Activated CD4-positive, alpha-beta T cell treated with anti-CD3 and anti-CD28 coated beads, Interleukin-2, amount 10 ng/mL, durations not matched to agents 24 days and 14 days (primary cell): ENCODE measurements at places on chromosomes 12 and 14. TPM values are rescaled to one million over a fixed set of nuclear protein-coding genes. Genes with fewer than 3 reads are reported as not detected.

DNA sequence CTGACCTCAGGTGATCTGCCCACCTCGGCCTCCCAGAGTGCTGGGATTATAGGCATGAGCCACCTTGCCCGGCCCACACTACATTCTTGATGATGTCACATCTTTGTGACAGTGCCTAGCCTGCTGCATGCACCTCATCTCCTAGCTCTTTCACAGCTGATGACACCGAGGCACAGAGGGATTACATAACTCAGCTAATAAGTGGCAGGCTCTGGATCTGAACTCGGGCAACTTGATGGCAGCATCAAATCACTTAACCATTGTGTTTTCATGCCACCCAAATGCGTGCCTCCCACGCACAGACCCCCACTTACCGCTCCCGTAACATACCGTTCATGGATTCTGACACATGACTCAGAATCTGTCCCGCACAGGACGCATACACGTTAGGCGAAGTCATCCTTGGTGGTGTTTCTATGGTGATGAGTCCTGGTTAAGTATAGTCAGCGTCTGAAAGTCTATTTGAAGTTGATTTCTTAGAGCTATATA, 7.4 kb downstream of the TMEM120B start:
- H3K27ac ChIP-seq: no peak overlapping the region
- no peak for DNase-seq
- H3K36me3 ChIP-seq: peaks cover 5% of the 10 kb centered on the region

DNA sequence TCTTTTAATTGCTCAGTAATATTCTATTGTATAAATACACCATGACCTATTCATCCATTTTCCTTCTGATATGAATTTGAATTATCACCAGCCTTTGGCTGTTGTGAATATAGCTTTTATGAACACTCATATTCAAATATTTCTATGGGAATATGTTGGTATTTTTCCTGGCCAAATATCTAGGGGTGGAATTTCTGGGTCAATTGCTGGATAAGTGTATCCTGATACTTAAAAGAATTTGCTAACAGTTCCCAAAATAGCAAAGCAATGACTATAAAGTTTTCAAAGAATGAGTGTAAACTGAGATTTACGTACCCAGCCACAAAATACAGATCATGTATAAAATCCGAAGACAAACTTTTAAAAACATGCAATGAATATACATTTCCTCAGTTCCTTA, 148.7 kb upstream of the CLEC14A start:
- no peak for DNase-seq
- H3K4me1 ChIP-seq: no peaks in the 10 kb centered on the region
- no peak overlapping the region for H3K27ac ChIP-seq
- no peak overlapping the region for H3K4me3 ChIP-seq

- no peaks in the 10 kb centered on the region for H3K4me1 ChIP-seq
- H3K27ac ChIP-seq: no peak overlapping the region
- H3K36me3 ChIP-seq: no peaks in the 10 kb centered on the region
- peaks cover 8% of the 10 kb centered on the region for H3K27me3 ChIP-seq
These were observed 92.2 kb downstream of the TBC1D30 start for GRCh38 chr12:64916411-64917261.

DNA sequence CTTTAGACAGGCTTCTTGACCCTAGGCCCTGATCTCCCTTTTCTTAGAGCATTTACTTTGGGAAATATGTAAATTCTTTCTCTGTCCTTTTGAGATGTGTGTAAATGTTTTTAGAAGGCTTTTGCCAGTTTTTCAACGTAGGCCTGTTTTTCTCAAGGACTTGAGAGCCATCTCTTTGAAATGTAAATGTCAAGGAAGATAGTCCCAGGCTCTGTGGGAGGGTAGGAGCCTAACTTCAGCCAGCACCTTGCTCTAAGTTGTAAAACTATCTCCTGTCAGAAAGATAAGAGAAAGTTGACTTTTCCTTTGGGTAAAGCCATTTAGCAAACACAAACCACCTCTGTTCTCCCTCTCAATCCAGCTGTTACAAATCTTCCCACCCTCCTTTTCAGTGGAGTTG, 219.8 kb downstream of the RPS29 start:
- H3K27me3 ChIP-seq: no peaks in the 10 kb centered on the region
- H3K4me3 ChIP-seq: no peak overlapping the region
- no peaks in the 10 kb centered on the region for H3K36me3 ChIP-seq
- H3K4me1 ChIP-seq: no peaks in the 10 kb centered on the region
- no peak for DNase-seq

GRCh38 chr12:94062194-94062593, 86.2 kb upstream of the PLXNC1 start:
- H3K27ac ChIP-seq: no peak overlapping the region
- no peaks in the 10 kb centered on the region for H3K27me3 ChIP-seq
- peaks cover 2% of the 10 kb centered on the region for H3K4me1 ChIP-seq
- no peak for DNase-seq

INSM2 gene
- not detected in 2 replicates for total RNA-seq

POTEG gene
- total RNA-seq: not detected in 2 replicates

KTN1 gene
- total RNA-seq: 130 and 135 TPM in 2 replicates
